ENCODE measurements at places on chromosomes 3 and 15. TPM values are rescaled to one million over a fixed set of nuclear protein-coding genes. Genes with fewer than 3 reads are reported as not detected.

PPP2R3A gene
- 49.5 TPM for total RNA-seq

MAGEL2 gene
- total RNA-seq: 0.15 TPM

TFDP2 gene
- 30.2 TPM for total RNA-seq

LRRC2 gene
- total RNA-seq: 7.0 TPM

ESYT3 gene
- total RNA-seq: 1.6 TPM

GPR176 gene
- 4.3 TPM for total RNA-seq

PPARG gene
- total RNA-seq: 12.3 TPM

UBAP1L gene
- 0.48 TPM for total RNA-seq
